ENCODE measurements at places on chromosomes 16 and 17.

GRCh38 chr17:49901460-49902331 lies 53.8 kb upstream of the TAC4 start:
- DNase-seq = no peak

DNA sequence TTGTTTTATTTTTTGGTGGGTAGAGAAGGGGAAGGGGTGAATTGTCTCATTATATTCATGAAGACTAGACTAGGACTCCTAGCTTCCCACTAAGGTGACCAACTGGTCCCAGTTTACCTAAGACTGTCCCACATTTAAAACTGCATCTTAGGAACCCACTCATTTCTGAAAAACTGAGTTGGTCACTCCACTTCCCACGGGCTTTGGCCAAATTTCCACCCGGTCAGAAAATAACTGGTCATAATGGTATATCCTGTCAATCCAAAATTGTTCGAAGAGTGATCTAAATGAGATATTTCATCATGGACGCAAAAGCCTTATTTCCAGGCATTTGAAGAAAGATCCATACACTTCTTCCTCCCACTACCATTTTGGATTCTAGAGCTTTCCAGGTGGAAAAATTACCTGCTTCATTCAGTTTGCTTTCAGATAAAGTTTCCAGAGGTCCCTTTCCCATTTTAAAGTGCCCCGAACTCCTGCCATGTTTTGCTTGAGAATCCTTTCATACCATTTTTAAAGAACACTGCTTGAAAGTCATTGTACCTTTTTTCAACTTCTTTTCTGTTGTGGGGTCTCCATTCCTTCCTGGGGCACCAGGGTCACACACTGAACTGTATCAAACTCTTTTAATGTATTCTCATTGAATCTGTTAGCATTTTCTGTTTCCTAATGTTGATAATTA lies 21.8 kb upstream of the ZFHX3 start:
- DNase-seq = no peak

DNA sequence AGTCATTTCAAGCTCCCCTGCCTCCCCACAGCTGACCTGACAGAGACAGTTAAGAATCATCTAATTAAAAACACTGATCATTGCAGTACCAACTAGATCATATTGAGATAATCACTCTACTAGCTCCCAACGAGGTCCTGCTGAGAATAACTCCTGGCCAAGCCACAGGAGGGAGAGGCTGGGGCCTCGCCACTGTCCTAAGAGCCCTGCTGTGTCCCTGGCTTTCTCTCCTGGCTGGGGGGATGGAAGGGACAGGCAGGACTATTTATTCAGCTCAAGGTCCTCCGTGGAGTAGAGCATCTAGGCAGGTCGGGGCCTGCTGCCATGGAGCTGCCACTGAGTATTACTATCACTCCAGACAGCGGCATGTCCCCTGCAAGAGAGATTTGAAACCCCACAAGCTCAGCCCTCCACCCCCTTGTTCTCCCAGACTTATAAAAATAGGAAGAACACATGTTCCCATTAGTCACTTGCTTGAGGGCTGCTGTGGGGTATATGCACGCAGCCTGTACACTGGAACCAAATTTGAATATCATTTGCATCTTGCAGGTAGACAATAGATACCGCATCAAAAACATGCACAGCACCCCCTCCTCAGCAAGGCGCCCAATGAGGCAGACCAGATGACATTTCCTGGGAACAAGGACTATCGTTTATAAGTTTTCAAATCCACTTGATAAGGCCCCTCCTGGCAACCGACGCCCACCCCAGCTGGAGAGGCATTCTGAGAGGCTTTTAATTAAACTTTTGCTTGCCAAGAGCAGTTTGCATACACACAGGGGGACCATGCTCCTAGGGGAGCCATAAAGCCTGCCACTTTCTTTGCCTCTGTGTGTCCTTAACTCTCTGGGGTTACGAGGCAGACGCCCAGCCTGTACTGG lies 385.2 kb upstream of the ZFHX3 start:
- DNase-seq = no peak

GRCh38 chr17:34579017-34579946 lies at the start of gene TMEM132E:
TMEM132E (plus strand) TSS chr17:34579582; CDS start chr17:34581077, 1,495 bp downstream.
- DNase-seq = no peak

DNA sequence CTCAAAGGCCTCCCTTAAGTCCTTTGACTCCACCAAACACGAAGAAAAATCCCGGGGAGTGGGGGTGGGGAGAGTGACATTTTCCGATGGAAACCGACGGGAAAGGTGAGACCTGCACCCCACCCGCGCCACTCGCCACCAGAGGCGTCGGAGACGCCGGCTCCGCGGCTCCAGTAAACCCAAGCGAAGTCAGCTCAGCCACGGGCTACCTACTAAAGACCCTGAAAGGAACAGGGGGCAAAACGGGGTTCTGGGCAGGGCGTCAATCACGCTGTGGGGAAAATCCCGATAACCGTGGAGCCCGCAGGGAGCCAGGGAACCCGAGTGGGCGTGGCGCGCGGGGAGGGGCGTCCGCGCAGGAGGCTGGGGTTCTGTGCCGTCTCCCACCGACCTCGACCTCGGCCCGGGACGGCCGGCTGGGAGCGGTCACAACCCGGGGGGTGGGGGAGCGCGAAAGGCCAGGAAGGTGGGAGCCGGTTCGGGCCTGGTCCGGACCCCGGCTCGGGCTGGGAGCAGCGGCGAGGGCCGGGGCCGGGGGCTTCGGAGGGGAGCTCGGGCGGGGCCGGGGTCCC lies 565 bp downstream of the WDR45B start:
- peak; percentile 40 for DNase-seq

DNA sequence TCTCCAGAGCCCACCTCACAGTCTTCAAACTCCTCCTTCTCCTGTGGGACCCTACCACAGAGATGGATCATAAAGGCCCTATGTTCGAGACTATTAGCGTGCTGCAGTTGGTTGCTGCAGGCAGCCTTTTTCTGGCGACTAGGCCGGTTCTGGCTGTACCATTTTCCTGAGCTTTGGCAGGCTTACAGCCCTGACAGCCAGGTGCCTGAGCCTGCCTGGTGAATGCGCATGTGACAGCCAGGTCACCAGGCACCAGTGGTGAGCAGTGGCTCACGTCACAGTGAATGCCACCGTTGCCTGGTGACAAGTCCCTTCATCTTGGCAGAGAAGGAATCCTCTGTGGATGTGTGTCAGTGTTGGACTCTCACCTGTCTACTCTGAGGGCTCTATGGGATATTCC lies 978.8 kb downstream of the KCNJ18 start:
- DNase-seq = no peak

- no peak for DNase-seq
These were observed 11.3 kb downstream of the RBL2 start for GRCh38 chr16:53445534-53445933.

GRCh38 chr16:2974319-2975056 lies 5.3 kb downstream of the PAQR4 start:
- DNase-seq = no peak

- DNase-seq = no peak
These were observed 60.7 kb downstream of the ARSG start for GRCh38 chr17:68352041-68352440.

DNA sequence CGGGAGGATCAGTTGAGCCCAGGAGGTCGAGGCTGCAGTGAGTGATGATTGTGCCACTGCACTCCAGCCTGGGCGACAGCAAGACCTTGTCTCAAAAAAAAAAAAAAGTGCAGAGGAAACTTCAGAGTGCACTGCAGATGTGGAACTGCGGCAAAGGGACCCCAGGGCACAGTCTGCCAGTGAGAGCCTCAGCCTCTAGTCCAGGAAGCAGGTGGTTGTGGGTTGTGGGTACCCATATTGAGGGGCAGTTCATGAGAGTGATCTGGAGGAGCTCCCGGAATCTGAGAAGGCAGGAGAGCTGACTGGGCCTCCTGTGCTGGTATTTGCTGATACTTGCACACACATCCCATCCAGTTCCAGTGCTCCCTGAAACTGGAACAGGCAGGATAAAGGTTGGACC lies 13.1 kb downstream of the FOXN1 start:
- no peak for DNase-seq

DNA sequence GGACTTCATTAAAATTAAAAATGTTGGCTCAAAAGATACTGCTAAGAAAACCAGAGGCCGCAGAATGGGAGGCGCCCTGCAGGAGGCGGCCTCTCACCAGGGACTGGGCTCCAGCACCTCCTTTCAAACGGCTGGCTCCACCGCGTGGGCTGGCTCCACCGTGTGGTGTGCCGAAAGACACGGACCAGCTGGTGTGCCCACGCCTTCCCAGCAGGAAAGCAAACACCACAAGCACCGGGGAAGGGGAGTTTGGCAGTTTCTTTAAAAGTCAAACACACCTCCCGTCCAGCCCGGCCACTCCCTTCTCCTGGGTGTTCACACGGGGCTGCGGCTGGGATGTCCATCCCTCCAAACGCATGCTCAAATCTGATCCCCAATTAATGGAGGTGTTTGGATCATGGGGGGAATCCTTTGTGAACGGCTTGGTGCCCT lies 13.9 kb downstream of the HAGH start:
- peak; percentile 52 for DNase-seq

- DNase-seq = no peak
These were observed at the start of gene TAT for GRCh38 chr16:71576971-71577370. TAT (minus strand) TSS chr16:71577092; CDS start chr16:71576415, 677 bp downstream.

DNA sequence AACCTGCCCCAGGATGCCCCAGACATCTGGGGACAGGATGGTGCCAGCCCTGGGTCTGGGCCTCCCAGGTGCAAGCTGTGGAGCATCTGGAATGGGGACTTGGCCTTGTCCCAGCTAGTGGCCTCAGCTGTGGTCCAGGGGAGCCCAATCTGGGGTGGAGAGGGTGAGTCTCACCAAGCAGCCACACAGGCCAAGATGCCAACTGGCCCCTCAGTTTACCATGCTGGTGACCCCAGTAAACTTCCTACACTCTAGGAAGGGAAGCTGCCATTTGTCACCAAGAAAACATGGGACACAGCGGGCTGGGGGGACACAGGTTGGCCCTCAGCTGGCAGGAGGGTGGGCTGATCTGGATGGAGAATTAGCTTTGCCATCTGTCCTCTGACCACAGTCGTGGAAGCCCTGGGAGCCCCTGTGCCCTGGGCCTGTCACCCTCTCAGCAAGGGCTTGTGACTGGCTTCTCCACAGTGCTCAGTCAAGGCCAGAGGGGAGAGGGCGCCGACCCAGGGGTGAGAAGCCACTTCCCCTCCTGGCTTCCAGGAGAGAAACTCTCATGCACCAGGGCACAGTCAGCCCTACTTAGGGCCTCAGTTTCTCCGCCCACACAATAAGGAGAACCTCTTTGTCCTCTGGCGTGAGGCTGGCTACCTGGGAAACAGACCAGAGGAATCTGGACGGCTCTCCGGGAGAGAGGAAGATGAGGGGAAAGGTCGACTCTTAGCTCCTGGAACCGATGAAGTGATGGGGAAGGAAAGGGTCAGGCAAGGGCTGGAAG lies 126.4 kb upstream of the SMURF2 start:
- DNase-seq = no peak

DNA sequence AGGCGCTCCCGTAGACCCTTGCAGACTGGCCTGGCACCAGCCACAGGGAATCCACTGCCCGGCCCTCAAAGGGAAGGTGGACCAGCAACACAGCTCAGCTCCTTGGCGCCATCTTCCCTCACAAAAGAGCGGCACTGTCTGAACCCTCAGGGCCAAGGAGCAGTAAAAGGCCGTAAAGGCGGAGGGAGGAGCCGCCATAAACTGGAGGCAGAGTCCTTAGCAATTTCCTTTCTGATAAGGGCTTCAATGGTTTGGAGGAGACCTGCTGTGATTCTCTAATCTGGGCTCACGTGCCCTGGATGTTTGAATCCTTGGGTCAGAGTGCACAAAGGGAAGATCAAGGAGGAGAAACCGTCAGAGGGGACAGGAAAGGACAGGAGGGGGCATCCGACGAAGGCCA lies 15.5 kb upstream of the AXIN2 start:
- no peak for DNase-seq

DNA sequence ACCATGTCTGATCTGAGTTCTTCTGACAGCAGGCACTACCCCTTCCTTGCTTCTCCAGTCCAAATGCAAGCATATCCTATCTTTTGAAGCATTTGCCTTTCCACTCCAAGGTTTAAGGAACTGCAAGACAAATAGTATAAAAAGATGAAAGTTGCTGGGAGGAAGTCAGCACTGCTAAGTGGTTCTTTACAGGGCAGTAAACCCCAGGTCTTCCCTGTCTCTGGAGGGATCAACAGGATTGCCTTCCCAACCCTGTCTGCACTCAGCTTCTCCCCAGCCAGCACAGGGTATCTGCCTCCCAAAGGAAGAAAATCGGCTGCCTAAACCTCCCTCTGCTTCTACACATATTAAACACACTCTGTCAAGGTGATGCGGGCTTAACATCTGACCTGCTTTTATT lies 46.8 kb downstream of the SOX9 start:
- no peak for DNase-seq

- DNase-seq = no peak
These were observed 16.3 kb downstream of the RANBP10 start for GRCh38 chr16:67790071-67790470.

DNA sequence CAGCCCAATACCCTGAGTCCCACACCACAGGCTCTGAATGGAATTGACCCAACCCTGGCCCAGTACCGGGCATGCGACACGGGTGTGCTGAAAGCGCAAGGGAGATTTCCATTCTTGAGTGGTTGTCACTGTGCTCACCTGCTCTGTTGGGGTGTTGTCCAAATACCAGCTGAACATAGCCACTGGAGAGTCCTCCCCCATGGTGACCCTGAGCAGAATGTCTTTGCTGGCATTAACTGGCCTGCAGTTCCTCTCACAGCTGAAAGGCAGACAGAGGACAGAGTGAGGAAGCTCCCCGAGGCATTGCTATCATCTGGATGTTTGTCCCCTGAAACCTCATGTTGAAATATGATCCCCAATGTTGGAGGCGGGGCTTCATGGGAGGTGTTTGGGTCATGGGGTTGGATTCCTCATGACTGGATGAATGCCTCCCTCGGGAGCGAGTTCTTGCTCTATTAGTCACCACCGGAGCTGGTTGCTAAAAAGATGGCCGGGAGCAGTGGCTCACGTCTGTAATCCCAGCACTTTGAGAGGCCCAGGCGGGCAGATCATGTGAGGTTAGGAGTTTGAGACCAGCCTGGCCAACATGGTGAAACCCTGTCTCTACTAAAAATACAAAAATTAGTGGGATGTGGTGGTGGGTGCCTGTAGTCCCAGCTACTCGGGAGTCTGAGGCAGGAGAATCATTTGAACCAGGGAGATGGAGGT lies 57.3 kb upstream of the BCO1 start:
- DNase-seq = no peak

DNA sequence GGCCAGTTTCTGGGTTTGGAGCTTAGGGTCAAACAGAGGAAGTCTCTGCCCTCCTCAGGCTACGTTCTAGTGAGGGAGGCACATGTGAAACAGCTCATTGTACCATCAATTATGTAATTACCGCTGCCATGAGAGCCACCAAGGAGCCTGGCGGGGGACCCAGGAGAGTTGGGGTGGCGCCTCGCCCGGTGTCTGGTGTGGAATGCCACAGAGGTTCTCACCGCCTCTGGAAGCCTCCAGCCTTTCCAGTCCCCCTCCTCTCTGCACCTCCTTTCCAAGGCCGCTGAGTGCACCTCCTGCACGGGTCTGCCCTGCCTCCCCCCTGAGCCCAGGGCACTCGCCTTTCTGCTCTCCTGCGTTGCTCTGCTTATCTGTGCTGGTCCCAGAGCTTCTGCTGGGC lies 51.4 kb downstream of the SREBF1 start:
- no peak for DNase-seq
